Sigmoid colon (tissue), 7 donors: ENCODE measurements at places on chromosomes 12 and 14. TPM values are rescaled to one million over a fixed set of nuclear protein-coding genes. Genes with fewer than 3 reads are reported as not detected.
A peak's percentile ranks its signal among the peaks of the same experiment; 100 is the strongest.

DNA sequence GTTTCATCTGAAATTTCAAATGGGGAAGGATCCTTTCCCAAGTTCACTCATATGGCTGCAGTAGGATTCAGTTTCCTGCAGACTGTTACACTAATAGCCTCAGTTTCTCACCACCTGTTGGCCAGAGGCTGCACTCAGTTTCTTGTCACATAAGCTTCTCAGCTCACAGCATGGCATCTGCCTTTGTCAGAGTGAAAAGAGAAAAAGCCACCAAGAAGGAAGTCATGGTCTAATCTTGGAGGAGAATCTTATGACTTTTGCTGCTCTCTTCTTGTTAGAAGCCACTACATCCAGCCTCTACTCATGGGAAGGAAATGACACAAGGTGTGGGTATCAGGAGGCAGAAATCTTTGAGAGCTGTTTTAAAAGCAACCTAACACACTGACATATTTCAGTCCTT, 39.4 kb upstream of the BTG1 start:
- no peaks in the 10 kb centered on the region for H3K36me3 ChIP-seq
- H3K27me3 ChIP-seq = no peaks in the 10 kb centered on the region
- H3K4me3 ChIP-seq = no peak overlapping the region
- H3K27ac ChIP-seq = no peak overlapping the region
- no peak for DNase-seq

- no peak for DNase-seq
- H3K36me3 ChIP-seq = no peaks in the 10 kb centered on the region
- no peaks in the 10 kb centered on the region for H3K27me3 ChIP-seq
- no peak overlapping the region for H3K4me3 ChIP-seq
- no peaks in the 10 kb centered on the region for H3K4me1 ChIP-seq
These were observed 107.0 kb downstream of the PTCSC3 start for GRCh38 chr14:36069535-36069900.

- H3K27me3 ChIP-seq = no peaks in the 10 kb centered on the region
- H3K36me3 ChIP-seq = no peaks in the 10 kb centered on the region
- no peak overlapping the region for H3K27ac ChIP-seq
- H3K4me1 ChIP-seq = no peaks in the 10 kb centered on the region
- no peak overlapping the region for H3K4me3 ChIP-seq
These were observed 82.8 kb upstream of the PLEKHG7 start for GRCh38 chr12:92619730-92620684.

GRCh38 chr14:34170882-34171281, 220.0 kb upstream of the EGLN3 start:
- no peak overlapping the region for H3K27ac ChIP-seq
- no peaks in the 10 kb centered on the region for H3K27me3 ChIP-seq
- no peak for DNase-seq
- no peak overlapping the region for H3K4me3 ChIP-seq
- H3K4me1 ChIP-seq = peaks cover 22% of the 10 kb centered on the region

DNA sequence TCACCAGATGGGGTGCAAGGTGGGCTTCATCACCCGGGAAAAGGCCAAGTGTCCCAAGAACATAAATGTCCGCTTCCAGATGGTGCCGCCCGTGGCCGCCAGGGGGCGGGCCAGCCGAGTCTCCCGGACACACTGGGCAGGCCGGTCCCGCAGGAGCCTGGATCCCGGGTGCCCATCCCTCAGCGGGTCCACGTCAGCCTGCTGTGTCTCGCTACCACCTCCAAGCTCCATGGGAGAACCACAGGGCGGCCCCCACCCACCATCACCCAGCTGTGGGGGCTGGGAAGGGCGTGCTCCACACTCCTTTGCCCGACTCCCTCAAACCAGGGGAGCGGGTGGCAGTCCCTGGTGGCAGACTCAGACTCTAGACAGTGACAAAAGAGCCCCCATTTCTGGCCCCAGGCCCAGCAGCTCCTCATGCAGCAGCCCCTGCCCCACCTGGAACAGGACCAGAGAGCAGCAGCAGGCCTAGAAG, 22.0 kb upstream of the NUDT14 start:
- no peaks in the 10 kb centered on the region for H3K4me1 ChIP-seq
- no peak overlapping the region for H3K4me3 ChIP-seq
- H3K27me3 ChIP-seq = peaks cover 18% of the 10 kb centered on the region
- peak; percentile 87 for DNase-seq
- H3K36me3 ChIP-seq = no peaks in the 10 kb centered on the region
- H3K27ac ChIP-seq = no peak overlapping the region

DNA sequence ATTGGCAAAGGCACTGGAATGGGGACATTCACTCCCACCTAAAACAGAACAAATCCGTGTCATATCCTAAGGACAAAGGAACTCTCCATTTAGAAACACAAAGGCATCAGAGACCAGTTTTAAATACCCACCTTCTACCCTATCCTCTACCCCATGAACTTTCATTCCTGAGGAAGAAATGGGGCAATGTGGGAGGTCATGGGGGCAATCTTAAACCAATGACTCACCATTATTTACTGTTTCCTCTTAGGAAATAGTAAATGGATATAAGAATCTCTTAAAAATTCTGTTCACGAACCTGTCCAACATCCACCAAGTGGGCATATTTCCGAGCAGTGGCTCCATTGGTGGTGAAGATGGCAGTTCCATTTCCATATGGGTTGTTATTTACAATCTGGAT, 19.4 kb downstream of the ALDH6A1 start:
- H3K27me3 ChIP-seq = no peaks in the 10 kb centered on the region
- no peaks in the 10 kb centered on the region for H3K4me1 ChIP-seq
- DNase-seq = no peak
- H3K27ac ChIP-seq = no peak overlapping the region

GRCh38 chr12:21696625-21697024, 39.0 kb upstream of the LDHB start:
- H3K4me3 ChIP-seq = no peak overlapping the region
- H3K4me1 ChIP-seq = no peaks in the 10 kb centered on the region
- no peak for DNase-seq
- no peaks in the 10 kb centered on the region for H3K36me3 ChIP-seq
- no peak overlapping the region for H3K27ac ChIP-seq

The PTPN6 gene
- total RNA-seq = 10.0 TPM

The PLEKHD1 gene
- 0.55 TPM for total RNA-seq
